RPMI7951 (cell line): ENCODE measurements at places on chromosomes 1 and 21. TPM values are rescaled to one million over a fixed set of nuclear protein-coding genes. Genes with fewer than 3 reads are reported as not detected.

Gene SH2D5
- 0.20 and 0.24 TPM in 2 replicates for total RNA-seq

Gene LRRC53
- total RNA-seq: not detected in 2 replicates

Gene KIAA1614
- 1.6 and 1.7 TPM in 2 replicates for total RNA-seq

Gene KIF1B
- total RNA-seq: 11.9 and 12.5 TPM in 2 replicates

Gene KCNJ15
- total RNA-seq: 13.2 and 18.9 TPM in 2 replicates

Gene NHLH1
- not detected in 2 replicates for total RNA-seq

Gene AMY1B
- total RNA-seq: not detected in 2 replicates

Gene KCNQ4
- total RNA-seq: not detected in 2 replicates

Gene NSUN4
- 8.1 and 8.8 TPM in 2 replicates for total RNA-seq

Gene IL6R
- 0.24 and 0.29 TPM in 2 replicates for total RNA-seq

Gene LCE1B
- total RNA-seq: not detected in 2 replicates

GRCh38 chr1:59900640-59901039 lies 25.9 kb downstream of the CYP2J2 start:
- peak; percentile 7 for DNase-seq

DNA sequence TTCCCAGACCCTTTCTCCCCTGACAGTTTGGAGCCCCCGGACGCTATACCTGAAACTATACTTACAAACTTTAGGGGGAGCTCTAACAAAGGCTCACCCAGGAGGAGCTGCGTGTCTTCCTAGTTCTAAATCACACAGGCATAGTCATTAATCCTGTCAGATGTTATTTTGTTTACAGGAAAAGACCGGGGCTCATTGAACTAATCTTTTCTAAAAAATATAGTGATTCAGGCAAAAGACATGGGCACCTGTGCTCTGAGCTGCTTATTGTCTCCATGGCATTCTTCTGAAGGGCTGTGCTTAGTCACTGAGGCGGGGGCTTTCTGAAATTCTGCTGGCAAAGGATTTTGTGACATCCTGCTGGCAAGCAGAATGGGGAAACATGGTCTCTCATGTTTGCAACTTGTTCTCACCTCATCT lies 1577.0 kb downstream of the NCAM2 start:
- DNase-seq: peak; percentile 2

DNA sequence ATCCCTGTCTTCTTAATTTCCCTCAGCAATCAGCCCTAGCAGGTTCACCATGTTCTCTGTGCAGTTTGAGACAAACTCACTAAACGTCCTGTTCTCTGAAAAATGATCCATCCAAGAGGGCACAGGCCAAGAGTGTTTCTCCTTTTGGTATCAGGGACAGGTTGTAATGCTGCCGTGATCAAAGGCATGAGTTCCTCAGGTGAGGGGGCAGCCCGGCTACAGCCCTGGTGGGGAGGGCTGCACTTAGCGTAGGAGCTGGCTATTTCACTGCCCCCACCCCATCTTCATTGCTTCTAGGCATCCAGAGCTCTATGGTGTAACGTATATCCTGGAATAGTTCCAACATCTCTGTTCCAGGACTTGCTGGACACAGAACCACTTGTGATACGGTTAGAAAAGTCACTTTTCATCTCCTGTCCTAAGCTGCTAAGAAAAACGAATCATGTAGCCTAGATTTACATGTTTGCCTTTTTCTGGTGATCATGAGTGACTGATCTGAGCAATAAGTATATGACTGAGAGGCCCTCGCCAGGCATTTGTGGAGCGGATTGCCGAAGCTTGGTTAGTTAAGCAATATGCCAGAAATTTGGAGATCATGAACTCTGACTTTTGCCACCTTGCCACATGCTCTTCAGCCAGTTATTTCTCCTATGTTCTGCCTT lies 41.1 kb upstream of the SRP9 start:
- DNase-seq: no peak

- DNase-seq: peak; percentile 25
Observed at GRCh38 chr21:17513214-17514123, 626 bp downstream of the CXADR start.

DNA sequence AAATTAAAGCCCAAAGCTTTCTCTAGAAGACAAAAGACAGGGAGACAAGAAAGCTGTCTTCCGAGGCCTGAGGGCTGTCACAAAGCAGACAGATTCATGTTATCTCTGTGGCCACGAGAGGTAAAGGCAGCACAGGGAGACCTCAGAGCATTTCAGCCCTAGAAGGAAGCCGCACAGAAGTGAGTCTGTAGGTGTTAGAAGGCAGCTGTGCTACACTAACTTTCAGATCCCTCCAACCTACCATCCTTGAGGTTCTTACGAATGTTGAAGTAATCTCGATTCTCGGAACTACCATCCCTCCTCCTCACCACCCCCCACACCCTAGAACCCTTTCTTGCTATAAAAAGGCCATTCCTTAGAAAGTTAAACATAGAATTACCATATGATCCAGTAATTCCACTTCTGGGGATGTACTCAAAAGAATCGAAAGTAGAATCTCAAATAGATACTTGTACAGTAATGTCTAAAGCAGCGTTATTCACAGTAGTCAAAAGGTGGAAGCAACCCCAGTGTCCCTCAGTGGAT lies 21.5 kb upstream of the LYST start:
- no peak for DNase-seq

- no peak for DNase-seq
Observed at GRCh38 chr21:44628707-44629391, 2.0 kb downstream of the KRTAP10-9 start.

DNA sequence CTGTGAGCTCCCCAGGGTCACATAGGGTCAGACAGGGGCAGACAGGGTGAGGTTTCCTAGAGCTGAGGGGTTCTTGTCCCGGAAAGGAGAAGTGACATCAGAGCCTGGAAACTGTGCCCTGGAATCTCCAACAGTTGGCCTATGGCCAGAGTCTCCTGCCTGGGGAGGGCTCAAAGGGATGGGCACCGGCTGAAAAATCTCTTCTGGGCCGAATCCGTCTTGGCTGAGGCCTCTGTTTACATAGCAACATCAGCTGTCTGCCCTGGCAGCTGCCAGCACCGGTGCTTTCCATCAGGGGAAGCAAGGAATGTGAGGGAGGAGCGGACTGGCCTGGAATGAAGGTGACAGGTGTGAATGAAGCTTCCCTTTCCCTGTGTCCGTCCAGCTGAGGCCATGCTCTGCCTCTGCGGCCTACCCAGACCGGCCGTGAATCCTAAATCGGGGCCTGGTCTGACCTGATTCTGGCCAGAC lies 30.7 kb downstream of the VASH2 start:
- DNase-seq: no peak

GRCh38 chr1:83997631-83998030 lies 1.3 kb downstream of the TTLL7 start:
- DNase-seq: no peak

DNA sequence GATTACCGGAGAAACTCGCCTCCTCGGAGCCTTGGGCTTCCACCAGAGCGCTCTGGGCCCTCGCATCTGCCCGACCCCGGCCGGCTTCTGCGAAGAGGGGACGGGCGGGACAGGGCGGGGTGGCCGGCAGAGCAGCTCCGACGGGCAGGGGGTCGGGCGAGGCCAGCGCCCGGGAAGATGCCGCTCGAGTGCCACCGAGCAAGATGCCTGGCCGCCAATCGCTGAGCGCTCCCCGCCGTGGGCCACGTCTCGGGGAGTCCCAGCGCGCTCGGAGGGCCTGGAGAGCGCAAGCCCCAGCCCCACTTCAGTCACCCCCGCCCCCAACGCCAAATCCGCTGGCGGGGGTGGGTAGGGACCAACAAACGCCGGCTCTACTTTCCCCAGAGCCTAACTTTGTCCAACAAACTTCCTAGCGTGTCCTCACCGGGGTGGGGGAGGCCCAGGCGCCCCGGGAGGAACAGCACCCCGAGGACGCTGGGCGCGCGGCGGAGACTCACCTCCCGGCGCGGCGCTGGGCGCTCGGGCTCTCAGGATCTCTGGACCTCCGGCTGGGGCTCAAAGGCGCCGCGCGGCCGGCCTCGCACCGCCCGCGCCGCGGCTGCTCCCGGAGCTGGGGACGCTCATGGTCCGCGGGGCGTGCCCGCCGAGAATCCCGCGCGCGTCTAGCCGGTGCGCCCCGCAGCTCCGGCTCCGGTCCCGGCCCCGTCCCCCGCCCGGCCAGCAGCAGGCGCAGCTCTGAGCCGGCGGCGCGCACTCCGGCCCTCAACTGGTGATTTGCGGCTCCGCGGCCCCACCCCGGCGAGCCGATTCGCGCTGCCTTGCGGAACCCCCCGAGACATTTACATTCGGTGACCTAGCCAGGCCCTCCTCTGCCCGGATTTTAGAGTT lies at the start of gene BCAR3:
BCAR3 (minus strand) TSS at position 737 of the 888 bp plus-strand sequence. CDS start 6,907 bp downstream, outside the sequence.
- peak; percentile 86 for DNase-seq

- no peak for DNase-seq
Observed at GRCh38 chr1:41571041-41571440, 86.6 kb upstream of the EDN2 start.

DNA sequence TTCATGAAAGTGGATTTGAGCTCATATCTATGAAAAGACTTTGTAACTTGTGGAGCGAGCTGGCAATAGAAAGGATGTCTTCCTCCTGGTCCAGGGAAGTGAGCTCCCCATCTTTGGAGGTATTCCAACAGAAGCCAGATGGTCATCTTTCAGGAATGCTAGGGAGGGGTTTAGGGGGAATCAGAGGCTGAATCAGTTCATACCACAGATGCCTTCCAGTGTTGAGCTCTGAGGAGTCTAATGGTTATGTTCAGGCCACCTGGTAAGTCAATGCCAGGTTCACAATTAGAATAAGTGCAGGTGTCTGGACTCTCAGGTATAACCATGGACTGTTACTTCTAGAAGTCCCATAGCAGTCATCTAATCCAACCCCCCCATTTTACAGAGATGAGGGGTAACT lies 119.1 kb downstream of the ACTL8 start:
- peak; percentile 90 for DNase-seq

DNA sequence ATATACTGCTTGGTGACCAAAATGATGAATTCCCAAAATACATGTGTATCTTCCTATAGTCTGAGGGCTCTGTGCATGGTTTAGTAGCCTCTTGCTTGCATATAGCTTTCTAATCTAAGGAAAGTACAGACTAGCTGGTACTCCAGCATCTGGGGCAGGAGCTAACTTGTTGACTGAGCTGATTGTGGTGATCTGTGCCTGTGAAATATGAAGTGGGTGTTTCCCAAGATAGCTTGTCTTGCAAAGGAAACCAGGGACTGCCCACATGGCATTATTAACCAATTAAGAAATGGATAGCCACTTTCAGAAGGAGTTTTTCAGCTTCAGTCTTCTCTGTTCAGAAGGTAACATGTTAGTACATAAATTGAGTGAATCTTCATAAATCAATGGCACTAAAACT lies 219.8 kb downstream of the NEGR1 start:
- no peak for DNase-seq

DNA sequence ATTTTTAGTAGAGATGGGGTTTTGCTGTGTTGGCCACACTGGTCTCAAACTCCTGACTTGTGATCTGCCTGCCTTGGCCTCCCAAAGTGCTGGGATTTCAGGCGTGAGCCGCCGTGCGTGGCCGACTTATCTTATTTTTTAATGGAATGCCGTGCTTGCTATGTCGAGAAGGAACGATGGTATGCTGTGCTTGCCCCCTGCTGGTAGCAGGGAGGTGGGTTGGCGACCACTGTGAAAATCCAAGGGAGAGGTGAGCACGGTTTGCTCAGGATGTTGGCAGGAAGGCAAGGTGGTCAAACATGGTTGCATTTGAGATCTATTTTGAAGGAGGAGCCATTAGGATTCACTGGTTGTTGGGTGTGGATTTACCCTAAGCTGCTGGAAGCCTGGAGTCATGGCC lies 45.8 kb upstream of the RCC2 start:
- peak; percentile 42 for DNase-seq

GRCh38 chr1:52032785-52033131 lies 852 bp downstream of the KTI12 start:
- DNase-seq: peak; percentile 75

GRCh38 chr1:47777322-47777721 lies 219.9 kb downstream of the TRABD2B start:
- no peak for DNase-seq

DNA sequence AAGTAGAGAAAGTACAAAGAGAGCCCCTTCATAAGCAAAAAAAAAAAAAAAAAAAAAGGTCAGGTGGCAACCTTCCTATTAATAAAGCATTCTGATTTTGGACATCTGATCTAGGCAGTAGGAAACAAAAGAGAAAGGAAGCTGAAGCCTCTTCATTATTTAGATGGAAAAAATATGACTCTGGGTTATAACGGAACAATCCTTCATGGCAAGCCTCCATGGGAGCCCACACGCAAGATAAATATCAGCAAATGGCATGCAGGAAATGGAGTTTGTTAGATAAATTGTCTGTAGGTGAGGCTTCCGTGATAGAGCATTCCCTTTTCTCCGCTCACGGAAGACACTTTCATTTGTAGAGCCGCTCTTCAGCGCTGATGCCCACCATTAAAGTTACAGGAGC lies 381.0 kb downstream of the TTLL7 start:
- DNase-seq: no peak

GRCh38 chr1:212487774-212488435 lies 55.2 kb downstream of the NENF start:
- no peak for DNase-seq

GRCh38 chr1:58895559-58896145 lies 111.8 kb upstream of the JUN start:
- peak; percentile 57 for DNase-seq

DNA sequence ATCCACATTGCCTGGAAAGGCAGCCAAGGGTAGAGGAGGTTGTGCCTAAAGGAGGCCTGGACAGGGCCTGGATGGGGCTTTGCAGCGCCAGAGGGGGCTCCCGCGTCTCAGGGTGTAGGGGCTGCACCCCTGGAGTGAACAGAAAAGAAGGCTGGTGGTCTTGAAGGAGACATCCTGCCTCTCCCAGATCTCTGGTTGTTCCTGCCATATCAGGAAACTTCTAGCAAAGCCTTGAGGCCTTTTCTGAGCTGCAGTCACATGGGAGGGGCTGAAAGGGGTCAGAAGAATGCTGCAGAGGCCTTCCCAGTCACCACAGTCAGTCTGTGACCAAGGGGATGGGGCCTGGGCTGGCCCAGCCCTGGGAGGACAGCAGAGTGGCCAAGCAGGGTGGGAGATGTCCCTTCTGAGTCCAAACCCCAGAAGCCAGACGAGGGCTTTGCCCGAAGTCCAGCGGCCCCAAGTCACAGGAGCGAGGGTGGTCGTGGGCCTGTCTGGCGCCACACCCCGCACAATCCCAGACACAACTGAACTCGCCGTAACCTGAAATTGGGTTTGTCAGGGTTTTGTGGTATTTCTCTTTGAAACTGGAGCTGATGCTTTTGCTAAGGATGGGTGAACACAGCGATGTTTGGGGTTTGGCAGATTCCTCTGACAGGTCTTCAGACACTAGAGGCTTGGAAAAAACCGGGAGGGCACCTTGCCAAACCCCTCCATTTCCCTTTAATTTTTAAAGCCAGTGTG lies 29.6 kb downstream of the SIM2 start:
- no peak for DNase-seq

DNA sequence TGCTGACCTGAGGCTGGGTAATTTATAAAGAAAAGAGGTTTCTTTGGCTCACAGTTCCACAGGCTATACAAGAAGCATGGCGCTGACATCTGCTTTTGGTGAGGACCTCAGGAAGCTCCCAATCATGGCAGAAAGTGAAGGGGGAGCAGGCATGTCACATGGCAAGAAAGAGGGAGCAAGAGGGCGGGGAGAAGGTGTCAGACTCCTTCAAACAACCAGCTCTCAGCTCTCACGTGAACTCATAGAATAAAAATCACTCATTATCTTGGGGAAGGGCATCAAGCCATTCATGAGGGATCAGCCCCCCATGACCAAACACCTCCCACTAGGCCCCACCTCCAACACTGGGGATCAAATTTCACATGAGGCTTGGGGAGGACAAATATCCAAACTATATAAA lies 266.8 kb downstream of the RHOU start:
- no peak for DNase-seq
